ENCODE measurements at places on chromosomes 4 and X. TPM values are rescaled to one million over a fixed set of nuclear protein-coding genes. Genes with fewer than 3 reads are reported as not detected.

DNA sequence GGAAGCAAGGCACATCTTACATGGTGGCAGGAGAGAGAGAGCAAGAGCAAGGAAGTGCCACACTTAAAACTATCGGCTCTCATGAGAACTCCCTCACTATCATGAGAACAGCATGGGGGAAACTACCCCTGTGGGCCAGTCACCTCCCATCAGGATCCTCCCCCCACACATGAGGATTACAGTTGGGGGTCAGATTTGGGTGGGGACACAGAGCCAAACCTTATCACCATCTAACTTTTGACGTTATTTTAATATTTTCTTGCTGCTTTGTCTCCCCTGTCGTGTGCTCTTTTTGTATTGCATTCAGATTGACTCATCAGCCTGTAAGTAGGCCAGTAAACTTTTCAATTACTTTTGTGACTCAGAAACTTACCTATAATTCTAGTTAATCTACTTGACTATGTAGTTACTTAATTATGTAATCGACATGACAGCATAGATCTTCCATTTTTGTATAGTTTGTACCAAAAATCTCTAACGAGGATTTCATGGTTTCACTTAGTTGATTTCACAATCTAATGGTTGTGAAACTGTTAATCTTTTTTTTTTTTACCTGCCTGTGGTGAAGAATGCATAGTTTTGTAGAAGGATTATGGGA, 18.3 kb downstream of the STIM2 start:
- DNase-seq, result peak; percentile 34

TEX28 gene
- total RNA-seq, result not detected

DMRTC1 gene
- total RNA-seq, result not detected

- DNase-seq, result no peak
Measured at GRCh38 chr4:113764720-113765264, 3.3 kb upstream of the CAMK2D start.

GRCh38 chr4:173012608-173013007, 156.0 kb upstream of the GALNT7 start:
- DNase-seq, result no peak
